ENCODE measurements at places on chromosomes 12 and 14. TPM values are rescaled to one million over a fixed set of nuclear protein-coding genes. Genes with fewer than 3 reads are reported as not detected.

DNA sequence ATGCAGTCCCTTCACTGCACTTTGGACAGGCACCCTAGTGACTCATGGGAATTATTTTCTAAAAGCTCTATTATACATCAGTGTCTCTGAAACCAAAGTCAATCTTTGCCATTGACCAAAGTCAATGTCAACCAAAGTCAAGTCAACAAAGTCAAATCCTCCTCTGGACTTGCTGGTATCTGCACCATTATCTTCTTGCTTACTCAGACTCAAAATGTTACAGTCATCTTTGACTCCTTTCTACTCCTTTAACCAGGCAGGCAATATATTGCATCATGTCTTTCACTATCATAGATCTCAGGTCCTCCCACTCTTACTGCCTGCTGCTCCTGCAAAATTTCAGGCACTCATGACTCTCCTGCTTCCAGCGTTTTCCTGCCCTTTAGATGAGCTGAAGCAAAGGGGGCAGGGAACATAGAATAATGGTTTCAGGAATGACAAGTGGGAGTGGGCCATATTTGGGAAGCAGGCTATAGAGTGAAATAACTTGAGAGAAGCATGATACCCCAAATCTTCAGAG lies 39.2 kb downstream of the IGF1 start:
- DNase-seq: peak; percentile 41

GRCh38 chr14:84825481-84826251 lies 704.3 kb upstream of the FLRT2 start:
- peak; percentile 27 for DNase-seq

Gene PDE3A
- 0.43 TPM for total RNA-seq

DNA sequence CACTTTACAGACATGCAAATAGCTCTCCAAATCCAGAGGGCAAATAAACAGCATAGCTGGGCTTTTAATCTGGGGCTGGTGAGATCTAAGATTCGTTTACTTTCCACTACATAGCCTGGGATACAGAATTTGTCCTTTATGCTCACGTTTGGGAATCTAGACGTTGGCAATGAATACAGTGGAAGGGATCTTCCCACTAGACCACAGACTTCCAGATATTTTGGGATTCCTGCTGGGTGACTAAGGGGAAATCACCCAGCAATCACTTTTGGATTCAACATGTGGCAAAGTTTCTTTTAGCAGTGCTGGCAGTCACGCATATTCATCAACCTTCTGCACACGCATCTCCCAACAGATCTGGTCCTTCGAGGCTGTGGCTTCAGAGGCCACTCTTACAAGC lies 23.5 kb downstream of the APPL2 start:
- DNase-seq: peak; percentile 90

DNA sequence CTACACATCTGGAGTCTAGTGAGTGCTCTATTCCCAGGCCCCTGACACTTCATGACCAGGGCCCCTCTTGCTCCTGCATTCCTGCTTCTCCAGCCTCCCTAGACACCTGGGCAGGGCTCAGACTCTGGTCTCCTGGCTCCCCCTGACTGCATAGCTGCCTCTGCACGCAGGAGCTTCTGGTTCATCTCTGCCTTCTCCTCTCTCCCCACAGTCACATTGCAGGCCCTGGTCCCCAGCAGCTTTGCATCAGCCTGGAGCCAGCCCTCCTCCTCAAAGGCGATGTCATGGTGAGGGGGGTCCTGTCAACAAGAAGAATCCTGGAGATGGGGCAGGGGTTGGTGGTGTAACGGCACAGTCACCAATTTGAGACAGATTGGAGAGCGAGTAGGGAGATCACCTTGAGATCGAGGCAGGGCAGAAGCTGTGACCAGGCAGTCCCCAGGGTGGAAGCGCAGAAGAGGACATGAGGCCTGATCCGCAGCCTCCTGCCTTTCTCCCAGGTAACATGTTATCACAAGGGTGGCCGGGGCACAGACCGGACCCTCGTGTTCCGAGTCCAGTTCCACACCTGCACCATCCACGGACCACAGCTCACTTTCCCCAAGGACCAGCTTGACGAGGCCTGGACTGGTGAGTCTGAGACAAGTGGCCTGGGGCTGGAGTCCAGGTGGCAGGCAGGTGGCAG lies 8.1 kb downstream of the TNS2 start:
- DNase-seq: no peak

Gene NELL2
- not detected for total RNA-seq

GRCh38 chr14:26484562-26484961 lies 113.3 kb downstream of the NOVA1 start:
- no peak for DNase-seq

Gene ADAMTS20
- total RNA-seq: not detected

DNA sequence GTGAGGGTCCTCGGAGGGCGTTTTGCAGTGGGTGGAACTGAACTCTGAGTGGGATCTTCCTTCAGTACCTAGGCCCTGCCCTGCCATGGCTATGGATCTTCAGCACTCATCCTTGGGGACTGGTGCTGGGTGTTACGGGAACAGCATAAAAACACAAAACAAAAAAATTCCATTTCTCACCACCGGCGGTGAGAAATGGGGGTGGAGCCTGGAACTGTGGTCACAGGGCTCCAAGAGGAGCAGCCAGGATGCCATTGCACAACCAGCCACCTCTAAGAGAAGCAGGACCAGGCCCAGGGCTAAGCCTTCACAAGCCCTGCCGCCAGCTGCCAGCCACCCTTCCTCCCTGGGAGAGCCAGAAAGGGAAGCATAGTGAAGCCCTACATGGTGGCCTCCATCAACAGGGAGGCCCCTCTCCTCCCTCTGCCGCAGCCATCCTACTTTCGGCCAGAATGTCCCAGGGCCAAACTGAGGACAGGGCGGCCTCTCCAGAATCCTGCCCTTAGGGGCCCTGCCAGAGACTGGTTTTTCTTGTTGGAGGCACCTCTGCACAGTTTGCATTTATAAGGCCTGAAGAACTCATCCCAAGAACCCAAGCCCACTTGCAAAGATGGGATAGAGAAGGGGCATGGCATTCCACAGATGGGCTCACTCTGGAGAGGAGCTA lies 76.5 kb downstream of the VCPKMT start:
- peak; percentile 65 for DNase-seq

Gene FOXG1
- not detected for total RNA-seq

Gene CIROP
- total RNA-seq: not detected

- no peak for DNase-seq
Observed at GRCh38 chr14:101031186-101031585, 127.7 kb upstream of the RTL1 start.

Gene KLHDC1
- 5.0 TPM for total RNA-seq

DNA sequence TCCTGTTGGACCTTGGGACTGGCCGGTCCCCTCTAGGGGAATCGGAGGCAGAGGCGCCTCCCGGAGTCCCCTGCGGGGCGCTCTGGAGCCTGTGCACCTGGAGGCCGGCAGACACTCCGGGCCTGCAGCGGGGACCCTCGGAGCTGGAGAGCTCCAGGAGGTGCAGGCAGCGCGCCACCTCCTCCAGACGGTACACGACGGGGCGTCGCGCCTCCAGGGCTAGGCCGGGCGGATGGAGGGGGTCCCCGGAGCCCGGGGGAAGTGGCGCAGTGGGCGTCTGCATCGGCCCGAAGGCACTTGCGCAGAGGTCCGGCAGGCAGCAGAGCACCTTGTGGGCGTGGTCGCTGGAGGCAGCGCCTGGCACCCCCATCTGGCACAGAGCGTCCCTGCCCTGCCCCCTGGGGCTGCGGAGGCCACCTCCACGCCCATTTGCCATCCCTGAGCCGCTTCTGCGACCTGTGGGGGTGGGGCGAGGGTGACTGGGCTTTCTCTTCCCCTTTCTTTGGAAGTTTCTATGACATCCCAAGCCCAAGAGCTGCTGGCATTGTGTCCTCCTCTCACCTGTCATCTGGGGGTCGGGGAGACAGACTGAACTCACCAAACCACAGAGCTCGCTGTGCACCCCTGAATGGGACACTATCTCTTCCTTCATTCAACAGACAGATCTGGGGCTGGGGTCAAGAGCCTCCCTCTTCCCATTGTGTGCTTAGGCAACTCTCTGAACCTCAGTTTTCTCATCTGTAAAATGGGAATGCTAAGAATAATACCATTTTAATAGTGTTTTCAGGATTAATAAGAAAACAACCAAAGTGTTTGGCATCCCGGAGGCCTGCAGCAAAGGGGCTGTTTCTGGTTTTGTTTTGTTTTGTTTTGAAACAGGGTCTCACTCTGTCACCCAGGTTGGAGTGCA lies 37.5 kb upstream of the CORO1C start:
- no peak for DNase-seq

Gene KRT86
- total RNA-seq: not detected

All from GM23248 (cell line).